ENCODE measurements at places on chromosomes 12 and 14.
A peak's percentile ranks its signal among the peaks of the same experiment; 100 is the strongest.

- peak; percentile 74 for DNase-seq
Observed at GRCh38 chr12:47307680-47308399, 228.1 kb upstream of the AMIGO2 start.

- DNase-seq = no peak
Observed at GRCh38 chr12:75341873-75342272, 7.4 kb downstream of the GLIPR1L1 start.

GRCh38 chr12:27821259-27821973, 41.4 kb upstream of the MANSC4 start:
- peak; percentile 36 for DNase-seq

- no peak for DNase-seq
Observed at GRCh38 chr14:56899829-56900228, 89.5 kb upstream of the OTX2 start.

DNA sequence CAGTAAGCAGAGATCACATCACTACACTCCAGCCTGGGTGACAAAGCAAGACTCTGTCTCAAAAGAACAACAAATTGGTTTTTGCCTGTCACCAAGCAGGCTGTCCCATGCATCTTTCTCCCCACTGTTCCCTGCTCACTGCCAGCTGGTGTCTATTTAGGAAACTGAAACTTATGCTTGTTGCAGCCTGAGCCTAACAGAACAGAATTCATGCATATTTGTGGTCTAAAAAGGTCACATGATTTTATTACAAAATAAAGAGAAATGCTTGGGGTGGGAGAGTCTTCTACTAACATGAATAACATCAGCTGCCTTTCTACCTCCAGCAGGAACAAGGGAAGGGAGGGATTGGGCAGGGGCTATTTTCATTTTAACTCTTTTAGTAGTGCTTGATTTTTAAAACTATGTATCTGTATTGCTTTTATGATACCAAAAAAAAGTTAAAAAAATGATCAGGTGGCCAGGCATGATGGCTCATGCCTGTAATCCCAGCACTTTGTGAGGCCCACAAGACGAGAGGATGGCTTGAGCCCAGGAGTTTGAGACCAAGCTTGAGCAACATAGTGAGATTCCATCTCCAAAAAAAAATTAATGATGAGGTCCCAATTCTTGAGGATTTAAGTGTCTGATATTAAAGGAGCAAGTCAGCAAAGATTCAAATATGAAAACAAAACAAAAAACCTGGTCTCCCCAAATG, 923 bp downstream of the STAT2 start:
- DNase-seq = no peak

DNA sequence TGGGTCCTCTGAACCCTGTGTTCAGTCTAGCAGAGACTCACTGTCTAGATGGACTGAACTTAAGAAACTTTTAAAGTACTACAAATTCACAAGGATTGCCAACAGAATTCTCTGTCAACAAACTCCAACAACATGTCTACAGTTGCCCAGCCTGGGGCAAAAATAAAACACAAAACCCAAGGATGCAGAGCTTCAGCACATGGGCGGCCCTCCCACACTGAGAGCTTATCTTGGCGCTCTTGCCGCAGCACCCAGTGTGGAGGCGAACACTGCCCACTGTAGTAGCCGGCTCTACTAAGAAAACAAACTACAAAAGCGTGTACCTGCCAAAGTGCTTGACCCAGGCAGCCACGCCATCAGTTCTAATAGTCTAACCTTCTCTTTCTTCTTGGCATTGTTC, 66.7 kb downstream of the PTPN21 start:
- no peak for DNase-seq

GRCh38 chr14:50559990-50560930, at the start of gene ATL1:
TSS of gene ATL1 (plus strand) at chr14:50560145. CDS start at chr14:50560266, 121 bp downstream.
- DNase-seq = peak; percentile 82

DNA sequence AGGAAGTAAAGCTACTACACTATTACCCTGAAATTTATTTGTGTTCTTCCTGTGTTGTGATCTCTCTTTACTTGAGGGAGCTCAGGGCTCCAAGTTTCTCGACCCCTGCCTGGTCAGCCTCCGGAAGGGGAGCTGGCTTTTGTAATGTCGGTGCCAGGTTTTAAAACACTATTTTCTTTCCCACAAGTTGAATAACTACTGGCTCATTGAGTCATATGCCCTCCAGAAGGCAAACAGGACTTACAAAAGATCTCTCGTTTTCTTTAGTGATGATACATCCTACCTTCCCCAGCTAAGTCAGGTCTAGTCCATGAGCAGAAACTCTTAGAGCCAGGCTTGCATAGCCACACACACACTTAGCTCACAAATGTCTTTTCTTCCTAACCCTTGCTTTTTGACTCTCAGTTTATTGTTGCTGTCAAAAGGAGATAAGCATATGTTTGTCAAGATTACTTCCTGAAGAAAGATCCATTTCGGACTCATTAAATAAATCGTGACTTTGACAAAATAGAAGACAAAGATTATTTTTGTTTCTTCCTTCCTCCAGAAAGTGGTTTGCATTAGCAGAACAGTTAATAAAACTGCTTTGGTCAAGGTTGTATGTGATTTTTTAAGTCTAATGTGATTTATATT, 209.8 kb upstream of the FLRT2 start:
- DNase-seq = no peak

GRCh38 chr14:38556252-38556651, 300.4 kb upstream of the CLEC14A start:
- no peak for DNase-seq

DNA sequence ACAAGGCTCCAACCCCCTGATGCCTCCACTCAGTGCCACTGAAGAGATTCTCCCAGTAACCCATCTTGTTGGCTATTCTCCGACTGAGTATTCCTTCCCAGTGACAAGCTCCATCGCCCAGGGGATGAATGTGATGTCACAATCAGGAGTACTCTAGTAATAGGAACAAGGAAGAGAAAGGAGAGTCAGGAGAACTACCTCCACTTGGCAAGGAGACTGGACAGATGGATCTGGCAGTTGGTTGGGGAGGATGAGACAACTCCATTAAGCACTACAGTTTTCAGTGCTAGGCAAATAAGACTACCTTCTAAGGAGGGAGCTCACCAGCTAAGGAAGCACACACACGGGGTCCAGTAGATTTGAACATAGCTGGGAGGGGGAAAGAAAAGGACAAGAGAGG, 5.3 kb downstream of the RNF41 start:
- DNase-seq = no peak

DNA sequence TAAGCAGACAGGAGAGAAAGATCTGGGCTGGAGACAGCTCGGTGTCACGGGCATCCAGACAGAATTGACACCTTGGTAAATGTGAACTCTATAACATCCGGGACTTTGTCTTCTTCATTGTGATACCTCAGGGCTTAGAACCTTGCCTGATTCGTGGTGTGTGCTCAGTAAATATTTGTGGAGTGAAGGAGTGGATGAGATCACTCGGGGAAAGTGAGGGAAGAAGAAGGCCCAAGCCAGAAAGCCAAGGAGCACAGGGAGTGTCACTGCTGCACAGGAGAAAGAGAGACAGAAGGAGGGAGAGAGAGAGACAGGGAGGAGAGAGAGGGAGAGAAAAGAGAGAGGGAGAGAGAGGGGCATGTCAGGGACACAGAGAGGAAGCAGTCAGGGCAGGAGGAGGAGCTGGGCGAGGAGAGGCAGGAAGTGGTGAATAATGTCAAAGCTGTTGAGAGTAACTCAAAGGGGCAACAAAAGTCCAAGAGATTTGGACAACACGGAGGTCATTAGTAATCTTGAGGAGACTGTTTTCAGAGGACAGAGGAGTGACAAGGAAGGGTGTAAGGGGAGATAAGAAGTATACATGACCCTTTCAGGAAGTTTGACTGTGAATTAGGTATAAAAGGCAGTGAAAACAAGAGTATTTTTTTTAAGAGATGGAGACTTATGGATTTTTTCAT, 141.6 kb upstream of the MAX start:
- peak; percentile 27 for DNase-seq

- DNase-seq = no peak
Observed at GRCh38 chr14:35416108-35416750, 11.7 kb upstream of the NFKBIA start.

GRCh38 chr12:11728154-11728755, 78.8 kb downstream of the ETV6 start:
- no peak for DNase-seq

- no peak for DNase-seq
Observed at GRCh38 chr12:21324551-21324950, 10.2 kb downstream of the SLCO1A2 start.

DNA sequence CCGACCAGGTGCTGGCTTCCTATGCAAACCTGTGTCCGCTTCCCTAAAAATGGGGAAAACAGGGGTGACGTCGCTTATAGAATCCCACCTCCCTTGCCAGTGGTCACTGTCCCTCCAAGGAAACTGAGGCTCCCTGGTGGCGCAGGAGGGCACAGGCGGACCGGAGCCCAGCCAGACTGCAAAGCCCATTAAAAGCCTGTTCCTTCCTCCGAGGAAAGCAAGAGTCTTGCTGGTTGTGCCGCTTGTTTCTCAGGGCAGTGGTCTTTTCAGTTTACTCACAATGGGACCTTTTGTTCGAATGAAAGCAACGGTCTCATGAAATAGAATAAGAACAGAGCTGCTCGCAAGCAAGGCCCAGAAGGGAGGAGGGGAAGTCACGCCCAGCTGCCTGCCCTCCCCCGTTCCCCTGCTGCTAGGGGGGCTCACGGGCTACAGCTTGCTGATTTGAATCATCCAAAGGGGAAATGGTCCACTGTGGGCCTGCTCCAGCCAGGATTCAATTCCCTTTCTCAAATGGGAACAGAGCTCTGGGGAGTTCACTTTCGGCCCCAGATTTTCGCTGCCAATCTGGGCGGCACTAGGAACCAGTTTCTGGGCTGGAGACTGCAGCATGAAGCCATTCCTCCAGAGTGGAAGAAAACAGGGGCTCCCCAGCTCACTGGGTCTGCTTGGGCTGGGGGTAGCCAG, 4.6 kb upstream of the SELPLG start:
- DNase-seq = no peak

- no peak for DNase-seq
Observed at GRCh38 chr12:113071135-113072112, 14.9 kb downstream of the DTX1 start.

DNA sequence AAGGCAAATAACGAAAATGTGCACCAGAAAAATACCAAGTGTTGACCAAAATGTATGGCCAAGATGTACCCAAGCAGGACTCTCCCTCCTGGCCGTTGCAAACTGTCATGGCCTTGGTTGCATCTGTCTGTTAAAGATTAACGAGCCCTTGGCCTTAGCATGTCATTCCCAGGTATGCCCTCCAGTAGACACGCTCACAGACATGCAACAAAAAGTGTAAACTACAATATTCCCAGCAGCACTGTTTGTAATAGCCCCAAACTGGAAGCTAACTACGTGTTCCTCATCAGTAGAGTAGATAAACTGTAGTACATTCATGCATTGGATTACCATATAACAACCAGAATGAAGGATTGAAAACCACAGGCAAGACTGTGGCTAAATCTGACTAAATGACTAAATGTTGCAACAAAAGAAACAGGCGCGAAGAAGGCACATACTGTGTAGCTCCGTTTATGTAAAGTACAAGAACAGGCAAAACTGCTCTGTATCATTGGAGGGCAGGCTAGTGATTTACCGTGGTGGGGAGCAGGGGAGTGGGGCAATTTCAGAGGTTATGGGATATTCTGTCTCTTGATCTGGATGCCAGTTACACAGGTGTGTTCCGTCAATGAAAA, 232.8 kb upstream of the DIO3 start:
- no peak for DNase-seq

GRCh38 chr14:20144820-20145219, 6.2 kb downstream of the OR4N5 start:
- DNase-seq = no peak

GRCh38 chr14:90981636-90982035, 78.8 kb downstream of the RPS6KA5 start:
- no peak for DNase-seq

- DNase-seq = no peak
Observed at GRCh38 chr12:14613718-14614117, 46.0 kb upstream of the PLBD1 start.

GRCh38 chr12:9669534-9669933, at the start of gene CLEC2D:
TSS of gene CLEC2D (plus strand) at chr12:9669713. CDS start at chr12:9669735, 22 bp downstream.
- DNase-seq = no peak

DNA sequence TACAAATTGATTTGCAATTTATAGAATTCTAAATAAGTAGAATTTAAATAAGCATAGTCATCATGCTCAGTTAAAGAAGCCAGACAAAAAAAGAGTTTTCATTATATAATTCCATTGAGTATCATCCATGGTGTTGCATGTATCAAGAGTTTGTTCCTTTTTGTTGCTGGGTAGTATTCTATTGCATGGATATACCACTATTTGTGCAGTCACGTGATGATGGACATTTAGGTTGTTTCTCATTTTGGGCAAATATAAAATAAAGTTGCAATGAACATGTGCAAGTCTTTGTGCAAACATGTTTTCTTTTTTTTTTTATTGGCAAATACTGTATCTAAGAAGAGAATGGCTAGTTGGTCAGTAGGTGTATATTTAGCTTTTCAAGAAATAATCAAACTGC, 186.2 kb upstream of the FRMD6 start:
- DNase-seq = no peak

DNA sequence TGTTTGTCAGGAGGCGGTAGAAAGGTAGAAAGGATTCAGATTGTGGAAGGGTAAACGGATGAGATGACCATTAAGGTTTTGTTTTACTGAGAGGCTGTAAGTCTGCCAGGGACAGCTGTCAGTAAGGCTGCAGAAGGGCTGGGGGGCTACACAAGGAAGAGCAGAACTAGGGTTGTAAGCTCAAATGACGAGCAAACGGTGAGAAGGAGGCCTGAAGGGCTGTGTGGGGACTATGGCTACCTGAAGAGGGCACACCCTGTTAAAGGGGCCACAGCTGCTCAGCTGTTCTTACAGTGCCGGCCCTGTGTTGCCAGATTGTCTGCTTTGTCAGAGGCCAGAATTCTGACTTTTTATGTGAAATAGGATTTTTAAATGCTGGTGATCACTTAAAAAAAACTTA, 19.1 kb downstream of the VASH1 start:
- no peak for DNase-seq

GRCh38 chr12:93061473-93062419, 132.7 kb upstream of the EEA1 start:
- no peak for DNase-seq

DNA sequence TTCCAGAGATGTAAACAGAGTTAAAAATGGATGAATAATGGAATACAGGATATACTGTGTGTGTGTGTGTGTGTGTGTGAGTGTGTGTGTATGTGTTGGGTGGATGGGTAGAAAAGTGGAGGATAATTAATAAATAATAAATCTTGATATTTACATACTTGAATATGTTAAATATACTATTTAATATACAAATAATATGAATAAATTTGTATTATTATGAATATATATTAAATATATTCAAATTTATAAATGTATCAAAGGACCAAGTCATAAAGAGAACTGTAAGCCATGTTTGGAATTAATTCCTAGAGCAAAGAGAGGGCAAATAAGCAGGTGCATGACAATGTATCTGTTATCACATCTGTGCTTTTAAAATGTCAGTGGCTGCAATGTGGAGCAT, 225.3 kb downstream of the ALG10B start:
- no peak for DNase-seq

- DNase-seq = no peak
Observed at GRCh38 chr14:105397350-105397931, 897 bp upstream of the TEX22 start.

GRCh38 chr12:72270961-72271360, 1.2 kb upstream of the TRHDE start:
- DNase-seq = no peak

GRCh38 chr12:40351976-40352375, 127.2 kb downstream of the LRRK2 start:
- no peak for DNase-seq

GRCh38 chr14:29521526-29522137, 406.0 kb downstream of the PRKD1 start:
- no peak for DNase-seq
